Ascending aorta (tissue), 2 donors: ENCODE measurements at places on chromosomes 1 and 21. TPM values are rescaled to one million over a fixed set of nuclear protein-coding genes. Genes with fewer than 3 reads are reported as not detected.
A peak's percentile ranks its signal among the peaks of the same experiment; 100 is the strongest.

- DNase-seq = no peak
These were observed 64.0 kb upstream of the SELENON start for GRCh38 chr1:25735956-25736529.

GRCh38 chr1:162210196-162210595 lies 140.7 kb downstream of the NOS1AP start:
- no peak for DNase-seq

DNA sequence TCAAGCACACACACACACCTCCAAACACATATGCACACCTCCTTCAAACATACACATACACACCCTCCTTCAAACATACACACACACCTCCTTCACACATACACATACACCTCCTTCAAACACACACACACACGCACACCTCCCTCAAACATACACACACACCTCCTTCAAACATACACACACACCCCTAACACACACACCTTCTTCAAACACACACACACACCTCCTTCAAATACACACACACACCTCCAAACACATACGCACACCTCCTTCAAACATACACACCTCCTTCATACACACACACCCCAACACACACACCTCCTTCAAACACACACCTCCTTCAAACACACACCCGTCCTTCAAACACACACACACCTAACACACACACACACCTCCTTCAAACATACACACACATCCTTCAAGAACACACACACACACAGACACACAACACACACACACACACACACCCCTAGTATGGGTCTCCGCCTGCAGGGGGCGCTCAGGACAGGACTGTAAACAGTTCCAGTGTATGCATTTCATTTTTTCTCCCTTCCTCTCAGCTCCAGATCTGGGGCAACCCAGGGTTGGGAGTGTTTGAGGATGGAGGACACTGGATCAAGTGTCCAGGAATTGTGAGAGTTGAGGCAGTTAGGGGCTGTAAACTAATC lies 12.1 kb downstream of the LGR6 start:
- DNase-seq = no peak

TINAGL1 gene
- total RNA-seq = 1,807 TPM

DNA sequence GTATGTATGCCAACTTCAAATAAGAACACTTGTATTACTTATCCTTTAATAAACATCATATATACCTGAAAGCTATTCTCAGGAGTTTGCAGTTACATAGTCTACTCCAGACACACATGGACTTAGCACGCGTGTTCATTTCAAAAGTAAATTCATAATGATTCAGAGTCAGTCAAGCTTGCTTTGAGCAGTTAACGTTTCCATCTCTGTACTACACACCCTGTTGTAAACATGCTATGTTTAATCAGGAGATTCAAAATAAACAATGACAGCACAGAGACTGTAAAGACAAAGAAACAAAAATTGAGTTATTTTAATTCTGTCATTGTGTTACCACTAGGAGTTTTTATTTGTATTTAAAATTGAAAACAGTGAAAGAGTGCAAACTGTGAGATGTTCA lies 119.6 kb downstream of the NRIP1 start:
- no peak for DNase-seq

DNA sequence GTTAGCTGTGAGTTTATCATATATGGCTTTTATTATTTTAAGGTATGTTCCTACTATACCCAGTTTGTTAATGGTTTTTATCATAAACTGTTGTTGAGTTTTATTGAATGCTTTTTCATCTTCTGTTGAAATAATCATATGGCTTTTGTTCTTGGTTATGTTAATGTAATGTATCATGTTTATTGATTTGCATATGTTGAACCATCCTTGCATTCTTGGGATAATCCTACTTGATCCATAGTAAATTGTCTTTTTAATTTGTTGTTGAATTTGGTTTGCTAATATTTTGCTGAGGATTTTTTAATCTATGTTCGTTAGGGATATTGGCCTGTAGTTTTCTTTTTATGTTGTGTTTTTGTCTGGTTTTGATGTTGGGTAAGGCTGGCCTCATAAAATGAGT lies 185.6 kb downstream of the PAPPA2 start:
- DNase-seq = no peak

PRR9 gene
- total RNA-seq = not detected

NUDC gene
- 19.2 TPM for total RNA-seq

CACHD1 gene
- 4.3 TPM for total RNA-seq

MROH9 gene
- not detected for total RNA-seq

DNA sequence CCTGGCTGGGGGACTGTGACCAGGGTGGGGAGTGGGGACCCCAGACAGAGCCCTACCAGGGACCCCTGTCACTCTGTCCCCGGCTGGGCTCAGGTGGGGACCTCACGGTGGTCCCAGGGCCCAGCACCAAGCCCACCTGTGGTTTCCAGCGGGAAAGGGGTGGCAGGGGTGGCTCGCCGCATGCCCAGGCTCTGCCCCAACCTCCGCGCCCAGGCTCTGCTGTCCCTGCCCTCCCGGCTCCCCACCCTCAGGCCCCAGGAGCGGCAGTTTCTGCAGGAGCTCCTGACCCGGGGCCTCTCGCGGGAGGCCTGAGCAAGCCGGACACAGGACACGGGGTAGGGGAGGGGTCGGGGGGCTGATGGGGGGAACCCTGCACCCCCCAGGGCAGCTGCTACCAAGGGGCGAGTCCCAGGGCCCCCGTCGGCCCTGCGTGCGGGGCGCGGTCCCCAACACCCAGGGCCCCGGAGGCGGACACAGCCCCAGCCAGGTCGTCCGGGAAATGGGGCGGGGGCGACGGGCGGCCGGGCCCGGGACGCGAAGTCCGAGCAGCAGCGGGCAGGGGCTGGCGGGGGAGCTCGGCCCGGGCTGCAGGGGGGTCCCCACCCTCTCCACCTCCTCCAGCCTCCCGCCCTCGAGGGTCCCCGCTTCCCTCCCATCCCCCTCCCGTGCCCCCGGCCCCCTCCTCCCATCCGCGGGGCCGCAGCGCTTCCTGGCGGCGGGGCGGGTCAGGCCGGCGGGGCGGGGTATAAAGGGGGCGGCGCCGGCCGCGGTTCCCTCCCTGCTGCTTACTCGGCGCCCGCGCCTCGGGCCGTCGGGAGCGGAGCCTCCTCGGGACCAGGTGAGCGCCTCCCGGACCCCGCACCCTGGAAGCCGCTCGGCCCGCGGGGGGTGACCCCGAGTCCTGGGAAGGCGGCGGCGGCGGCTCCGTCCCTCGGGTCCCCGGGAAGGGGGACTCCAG lies at the start of gene COL6A2:
Gene COL6A2 (plus strand): TSS at position 777 of the 958 bp plus-strand sequence.
- DNase-seq = peak; percentile 83

POU3F1 gene
- not detected for total RNA-seq

DNA sequence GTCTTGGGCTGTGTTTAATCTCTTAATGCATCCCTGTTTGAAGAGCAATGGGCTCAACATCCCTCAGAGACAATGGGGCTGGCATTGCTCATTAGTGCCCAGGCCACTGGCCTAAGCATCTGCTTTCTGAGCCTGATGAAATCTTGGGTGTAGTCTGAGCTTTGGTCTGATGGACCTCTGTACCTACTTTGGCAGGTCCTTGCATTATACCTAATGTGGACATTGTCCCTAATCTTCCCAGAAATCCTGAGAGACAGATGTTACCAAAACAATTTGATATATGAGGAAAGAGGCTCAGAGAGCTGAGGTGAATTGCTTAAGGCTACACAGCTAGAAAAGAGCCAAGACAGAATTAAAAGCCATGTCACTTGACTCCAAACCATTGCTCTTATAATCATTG lies 95.0 kb downstream of the PTPRU start:
- DNase-seq = no peak

DNA sequence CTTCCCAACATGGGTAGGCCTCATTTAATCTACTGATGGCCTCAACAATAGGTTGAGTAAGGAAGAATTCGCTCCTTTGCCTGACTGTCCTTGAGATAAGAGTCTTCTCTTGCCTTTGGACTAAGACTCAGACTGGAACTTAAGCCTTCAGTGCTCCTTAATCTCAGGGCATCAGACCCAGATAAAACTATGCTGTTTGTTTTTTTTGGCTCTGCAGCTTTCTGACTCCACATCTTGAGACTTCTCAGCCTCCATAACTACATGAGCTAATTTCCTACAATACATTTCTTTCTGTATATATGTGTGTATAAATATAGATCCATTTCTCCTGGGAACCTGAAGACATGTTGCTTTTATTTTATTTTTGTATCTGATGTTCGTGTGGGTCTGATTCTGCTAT lies 1470.7 kb upstream of the PRMT6 start:
- DNase-seq = no peak

- DNase-seq = no peak
These were observed 77.0 kb upstream of the KRTAP19-8 start for GRCh38 chr21:31115249-31115648.

ADCY10 gene
- 1.9 TPM for total RNA-seq

GRCh38 chr1:203791498-203791897 lies 3.9 kb upstream of the ZBED6 start:
- no peak for DNase-seq

- no peak for DNase-seq
These were observed 25.0 kb downstream of the WNT9A start for GRCh38 chr1:227922501-227923352.

- DNase-seq = no peak
These were observed 295.1 kb downstream of the SIPA1L2 start for GRCh38 chr1:232334811-232335210.
